Vagina (tissue), 2 donors: ENCODE measurements at places on chromosomes 5 and 9. TPM values are rescaled to one million over a fixed set of nuclear protein-coding genes. Genes with fewer than 3 reads are reported as not detected.

DNA sequence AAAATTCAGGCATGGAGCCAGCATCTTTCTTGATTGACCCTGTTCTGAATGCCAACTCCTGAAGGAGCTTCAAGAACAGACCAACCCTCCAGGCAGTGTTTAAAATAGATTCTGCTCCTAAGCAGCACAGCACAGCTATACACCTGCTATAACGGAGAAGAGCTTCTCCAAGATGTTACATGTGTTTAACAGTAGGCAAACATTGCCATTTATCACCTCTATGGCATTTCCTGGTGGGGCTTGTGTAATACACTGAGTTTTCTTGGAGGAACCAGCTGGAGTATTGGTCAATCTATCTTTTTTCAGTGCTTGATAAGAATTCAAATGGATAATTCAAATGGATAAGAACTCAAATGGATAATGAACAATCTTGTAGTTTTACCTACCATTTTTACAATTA, 615.1 kb downstream of the CDH12 start:
- no peak for DNase-seq

KCNV2 gene
- total RNA-seq = not detected

KCNMB1 gene
- 4.9 TPM for total RNA-seq

ENC1 gene
- total RNA-seq = 7.1 TPM

DNA sequence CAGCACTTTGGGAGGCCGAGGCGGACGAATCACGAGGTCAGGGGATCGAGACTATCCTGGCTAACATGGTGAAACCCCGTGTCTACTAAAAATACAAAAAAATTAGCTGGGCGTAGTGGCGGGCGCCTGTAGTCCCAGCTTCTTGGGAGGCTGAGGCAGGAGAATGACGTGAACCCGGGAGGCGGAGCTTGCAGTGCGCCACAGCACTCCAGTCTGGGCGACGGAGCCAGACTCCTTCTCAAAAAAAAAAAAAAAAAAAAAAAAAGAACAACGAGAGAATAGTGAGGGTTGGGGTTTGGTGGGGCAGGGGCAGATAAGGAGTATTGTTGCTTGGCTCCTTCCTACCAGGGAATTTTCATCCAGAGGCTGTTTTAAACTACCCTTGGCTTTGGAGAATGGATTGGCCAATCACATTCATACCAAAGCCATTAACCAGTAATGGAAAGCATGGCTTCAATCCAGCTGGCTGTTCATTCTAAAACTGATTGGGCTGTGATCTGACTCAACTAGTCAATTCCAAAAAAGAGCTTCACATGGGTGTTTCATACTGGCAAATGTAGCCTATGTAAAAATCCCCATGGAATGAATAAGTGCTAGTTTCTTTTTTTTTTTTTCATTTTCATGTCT, 64.4 kb downstream of the PLCXD3 start:
- no peak for DNase-seq

DNA sequence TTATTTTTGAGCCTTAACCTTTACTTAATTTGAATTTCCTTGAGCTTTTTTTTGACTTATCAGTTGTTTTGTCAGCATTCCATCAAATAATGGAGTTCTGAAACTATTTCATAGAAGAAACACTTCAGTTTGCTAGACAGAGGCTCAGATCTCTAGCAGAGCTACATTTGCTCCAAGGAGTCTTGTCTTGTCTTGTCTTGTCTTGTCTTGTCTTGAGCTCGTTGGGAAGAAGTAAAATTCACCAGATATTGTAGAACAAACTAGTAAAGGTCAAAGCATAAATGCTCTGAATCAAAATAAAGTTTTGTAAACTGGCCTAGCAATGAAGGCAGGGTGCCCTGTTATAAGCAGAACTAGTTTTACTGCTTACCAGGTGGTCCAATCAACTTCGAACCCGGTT, 33.5 kb downstream of the RAB24 start:
- no peak for DNase-seq

PCDHGA3 gene
- total RNA-seq = 3.4 TPM

GRCh38 chr9:34451545-34451944, 6.8 kb downstream of the FAM219A start:
- no peak for DNase-seq

NUTM2F gene
- not detected for total RNA-seq

- DNase-seq = no peak
These were observed 64.4 kb downstream of the FAM114A2 start for GRCh38 chr5:153974131-153974812.

GRCh38 chr5:169695025-169695625, 58.0 kb downstream of the DOCK2 start:
- DNase-seq = no peak

GRCh38 chr5:7321724-7322123, 74.2 kb upstream of the ADCY2 start:
- no peak for DNase-seq

FST gene
- total RNA-seq = 5.6 TPM

DNA sequence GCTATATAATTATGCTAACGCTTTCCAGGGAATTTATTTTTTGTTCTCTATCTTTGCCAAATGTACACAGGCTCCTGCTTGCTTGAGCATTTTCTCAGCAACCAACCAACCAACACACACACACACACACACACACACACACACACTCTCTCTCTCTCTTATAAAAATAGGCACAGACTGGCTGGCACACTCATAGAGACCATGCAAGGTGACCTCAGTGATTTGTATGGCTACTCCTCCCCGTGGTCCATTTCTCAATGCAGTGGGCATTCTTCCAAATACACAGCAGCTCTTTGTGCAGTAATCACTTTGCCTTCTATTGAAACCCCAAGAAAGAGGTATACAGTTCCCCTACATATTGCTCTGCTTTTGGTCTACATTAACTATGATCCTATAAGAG, 416.0 kb downstream of the MAN2A1 start:
- no peak for DNase-seq

DNA sequence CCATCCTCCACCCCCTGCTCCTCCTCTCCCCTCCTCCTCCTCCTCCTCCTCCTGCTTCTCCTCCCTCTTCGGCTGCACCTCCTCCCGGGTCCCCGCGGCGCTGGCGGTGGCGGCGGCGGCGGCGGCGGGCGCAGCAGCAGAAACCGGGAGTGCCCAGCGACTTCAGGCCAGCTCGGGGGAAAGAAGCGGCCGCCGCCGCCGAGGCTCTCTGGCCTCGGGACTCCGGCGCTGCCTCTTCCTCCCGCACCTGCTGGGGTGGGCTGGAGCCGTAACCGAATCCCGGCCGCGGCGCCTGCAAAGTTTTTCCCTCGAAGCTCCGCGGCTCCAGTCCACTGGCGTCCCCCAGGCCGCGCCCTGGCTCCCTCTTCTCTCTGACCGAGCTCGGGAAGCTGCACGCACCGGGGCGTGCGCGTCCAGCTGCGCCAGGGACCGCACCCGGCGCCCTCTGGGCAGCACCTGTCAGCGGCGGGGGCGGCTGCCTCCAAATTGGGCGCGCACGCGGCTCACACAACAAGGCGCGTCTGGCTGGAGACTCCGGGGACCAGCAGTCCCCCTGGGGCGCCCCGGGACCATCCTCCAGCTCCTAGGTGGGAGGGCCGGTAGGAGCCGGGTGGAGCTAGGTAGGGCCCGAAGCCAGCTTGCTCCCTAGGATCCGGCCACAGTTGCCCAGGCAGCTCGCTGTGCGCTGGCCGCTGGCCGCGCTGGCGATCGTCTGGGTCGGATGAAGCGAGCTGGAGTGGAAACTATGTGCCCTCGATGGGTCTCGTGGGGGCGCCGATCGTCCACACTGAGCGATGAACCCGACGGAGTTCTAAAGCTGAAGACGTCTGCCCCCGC, at the start of gene MCTP1:
Gene MCTP1 (minus strand): TSS at position 523 of the 837 bp plus-strand sequence.
- DNase-seq = no peak

GRCh38 chr5:111953351-111954127, 196.5 kb upstream of the NREP start:
- no peak for DNase-seq

PFN3 gene
- total RNA-seq = not detected

IFNA13 gene
- total RNA-seq = not detected

MSMP gene
- not detected for total RNA-seq

- no peak for DNase-seq
These were observed 570.7 kb downstream of the CAAP1 start for GRCh38 chr9:26321935-26322334.
